ENCODE measurements at places on chromosomes 5 and 9. TPM values are rescaled to one million over a fixed set of nuclear protein-coding genes. Genes with fewer than 3 reads are reported as not detected.

NR5A1 gene
- total RNA-seq = not detected

PPP2R2B gene
- total RNA-seq = 0.43 TPM

ASS1 gene
- 84.8 TPM for total RNA-seq

PRR16 gene
- total RNA-seq = 12.7 TPM

LCN15 gene
- 0.46 TPM for total RNA-seq

Data from Right ventricle myocardium inferior (tissue), 1 donor.